ENCODE measurements at places on chromosomes 12 and 14.
A peak's percentile ranks its signal among the peaks of the same experiment; 100 is the strongest.

DNA sequence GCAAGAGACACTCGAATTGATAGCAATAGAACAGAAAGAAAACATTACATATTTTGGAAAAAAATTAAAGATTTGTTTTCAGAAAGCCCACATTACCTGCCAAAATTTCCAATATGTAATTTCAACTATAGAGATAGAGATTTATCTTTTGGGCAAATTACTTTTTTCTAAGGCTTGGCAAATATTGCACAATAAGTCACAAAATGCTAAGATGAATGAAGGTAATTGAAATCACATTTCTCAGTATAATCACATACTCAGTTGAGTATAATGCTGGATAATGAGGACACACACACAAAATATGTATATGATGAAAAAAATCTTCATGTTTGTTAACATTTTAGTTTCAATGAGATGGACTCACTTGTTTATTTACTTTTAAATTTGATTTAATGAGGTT lies 189.2 kb upstream of the STXBP6 start:
- no peak for DNase-seq

- no peak for DNase-seq
Observed at GRCh38 chr14:103896578-103896977, 31.7 kb upstream of the TDRD9 start.

- no peak for DNase-seq
Observed at GRCh38 chr14:86938320-86938719, 1054.7 kb downstream of the GALC start.

DNA sequence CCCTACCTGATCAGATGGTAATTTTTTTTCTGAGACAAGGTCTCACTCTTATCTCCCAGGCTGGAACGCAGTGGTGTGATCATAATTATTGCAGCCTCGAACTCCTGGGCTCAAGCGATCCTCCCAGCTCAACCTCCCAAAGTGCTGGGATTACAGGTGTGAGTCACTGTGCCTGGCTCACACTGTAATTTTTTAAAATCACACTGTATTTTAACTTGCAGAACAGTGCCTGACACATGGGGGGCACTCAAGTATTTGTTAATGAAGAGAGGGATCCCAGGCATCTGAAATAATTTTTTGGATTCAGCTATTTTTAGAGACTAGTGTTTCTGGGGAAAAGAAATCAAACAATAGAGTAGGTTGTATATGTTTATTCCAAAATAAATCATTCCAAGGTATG lies 21.7 kb downstream of the LIMA1 start:
- DNase-seq, result no peak

DNA sequence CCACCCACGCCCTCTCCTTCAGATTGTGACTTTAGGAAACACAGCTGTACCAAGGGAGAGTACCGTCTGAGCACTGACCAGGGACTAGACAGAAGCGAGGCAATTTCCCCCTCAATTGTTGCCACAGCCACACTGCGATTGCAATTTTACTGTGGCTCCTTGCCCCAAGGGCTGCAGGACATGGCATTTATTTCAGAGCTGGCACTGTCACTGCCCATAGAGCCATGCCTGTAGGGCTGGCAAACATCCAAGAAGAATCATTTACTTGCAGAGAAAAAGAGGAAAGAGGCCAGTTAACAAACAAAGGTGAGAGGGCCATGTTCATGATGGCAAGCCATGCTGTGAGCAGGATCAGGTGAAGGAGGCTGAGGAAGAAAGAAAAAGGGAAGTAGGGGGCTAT lies 129.6 kb downstream of the EMP1 start:
- DNase-seq, result no peak

DNA sequence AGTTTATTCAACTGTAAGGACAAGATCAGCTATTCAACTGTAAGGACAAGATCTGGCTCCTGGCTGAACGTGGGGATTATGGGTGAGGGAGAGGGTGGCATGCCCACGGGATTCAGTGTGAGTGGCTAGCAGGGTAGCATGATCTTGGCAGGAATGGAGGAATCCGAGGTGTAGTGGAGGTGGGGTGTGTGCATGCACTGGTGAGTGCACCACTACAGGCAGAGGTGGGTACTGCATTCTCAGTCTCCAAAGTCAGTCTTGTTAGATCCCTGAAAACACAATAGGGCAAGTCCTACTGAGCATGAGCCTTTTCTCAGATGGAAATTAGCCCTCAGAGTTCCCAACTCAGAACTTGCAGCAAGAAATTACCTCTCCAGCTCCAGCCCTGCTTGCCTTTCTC lies 32.2 kb upstream of the DCD start:
- DNase-seq, result peak; percentile 8

- DNase-seq, result no peak
Observed at GRCh38 chr14:60905923-60906322, 75.0 kb downstream of the TRMT5 start.

- no peak for DNase-seq
Observed at GRCh38 chr14:28142400-28143015, 624.1 kb upstream of the FOXG1 start.

- no peak for DNase-seq
Observed at GRCh38 chr14:59147007-59147406, 41.5 kb upstream of the DAAM1 start.

- DNase-seq, result no peak
Observed at GRCh38 chr14:102692334-102692733, 84.9 kb upstream of the TRAF3 start.

DNA sequence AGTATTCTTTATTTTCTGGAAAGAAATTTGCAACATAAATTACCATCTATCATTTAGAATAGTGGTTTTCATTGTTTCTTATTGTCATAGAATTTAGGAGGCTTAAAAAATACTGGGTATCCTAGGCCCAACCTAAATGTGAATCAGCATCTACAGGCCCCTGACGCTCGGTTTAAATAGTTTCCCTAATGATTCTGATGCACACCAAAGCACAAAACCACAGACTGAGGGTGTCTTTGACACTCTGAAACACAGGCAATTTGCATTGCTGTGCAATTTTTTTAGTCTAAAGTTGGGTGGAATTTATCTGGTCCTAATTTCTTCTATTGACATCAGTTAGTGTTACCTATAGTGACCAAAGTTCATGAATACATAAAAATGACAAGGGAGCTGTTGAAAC lies 87.6 kb upstream of the SSTR1 start:
- DNase-seq, result no peak

- DNase-seq, result no peak
Observed at GRCh38 chr12:104576980-104577580, 120.3 kb downstream of the CHST11 start.

DNA sequence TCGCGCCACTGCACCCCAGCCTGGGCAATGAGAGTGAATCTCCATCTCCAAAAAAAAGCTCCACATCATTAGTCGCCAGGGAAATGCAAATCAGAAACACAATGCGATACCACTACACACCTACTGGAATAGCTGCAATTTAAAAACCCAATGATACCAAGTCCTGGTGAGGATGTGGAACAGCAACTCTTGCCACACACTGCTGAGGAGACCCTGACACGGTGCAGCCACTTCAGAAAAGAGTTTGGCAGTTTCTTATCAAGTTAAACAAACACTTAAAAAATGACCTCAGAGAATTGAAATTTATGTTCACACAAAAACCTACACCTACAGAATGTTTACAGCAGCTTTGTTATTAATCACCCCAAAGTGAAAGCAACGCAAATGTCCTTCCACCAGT lies 12.1 kb downstream of the P2RX2 start:
- DNase-seq, result no peak

GRCh38 chr14:54040846-54041245 lies 84.2 kb upstream of the BMP4 start:
- DNase-seq, result no peak

DNA sequence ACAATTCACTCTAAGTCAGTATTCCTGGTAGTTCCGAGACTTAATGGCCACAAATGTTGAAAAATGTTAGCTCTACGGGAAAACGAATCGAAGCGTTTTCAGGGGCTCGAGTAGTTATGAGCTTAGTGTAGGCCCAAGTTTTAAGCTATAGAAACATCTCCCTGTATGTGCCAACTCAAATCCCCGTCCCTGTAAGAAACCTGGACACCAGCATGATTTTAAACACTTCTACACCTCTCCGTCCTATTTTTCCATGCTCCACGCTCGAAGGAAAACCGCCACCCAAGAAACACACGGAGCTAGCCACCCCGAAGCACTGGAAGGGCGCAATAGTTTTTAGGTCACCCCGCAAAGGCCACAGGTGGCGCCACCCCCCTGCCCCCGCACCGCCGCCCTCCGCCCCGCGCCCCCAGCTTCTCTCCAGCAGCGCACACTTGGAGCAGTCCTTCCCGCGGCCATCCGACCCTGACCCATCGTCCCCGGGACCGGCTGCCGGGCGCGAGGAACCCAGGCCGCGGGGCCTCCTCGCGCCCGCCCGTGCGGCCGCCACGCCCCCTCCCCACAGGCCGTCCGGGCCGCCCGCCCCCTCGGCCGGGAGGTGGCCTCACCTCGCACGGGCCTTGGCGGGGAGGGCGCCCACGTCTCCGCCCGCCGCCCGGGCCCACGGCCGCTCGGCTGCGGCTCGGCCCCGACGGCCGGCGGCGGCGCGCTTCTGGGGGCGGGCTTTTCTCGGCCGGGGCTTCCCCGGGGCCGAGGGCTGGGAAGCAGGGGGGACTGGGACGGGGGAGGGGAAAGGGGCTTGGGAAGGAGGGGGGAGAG lies 522 bp downstream of the R3HDM2 start:
- DNase-seq, result peak; percentile 79

DNA sequence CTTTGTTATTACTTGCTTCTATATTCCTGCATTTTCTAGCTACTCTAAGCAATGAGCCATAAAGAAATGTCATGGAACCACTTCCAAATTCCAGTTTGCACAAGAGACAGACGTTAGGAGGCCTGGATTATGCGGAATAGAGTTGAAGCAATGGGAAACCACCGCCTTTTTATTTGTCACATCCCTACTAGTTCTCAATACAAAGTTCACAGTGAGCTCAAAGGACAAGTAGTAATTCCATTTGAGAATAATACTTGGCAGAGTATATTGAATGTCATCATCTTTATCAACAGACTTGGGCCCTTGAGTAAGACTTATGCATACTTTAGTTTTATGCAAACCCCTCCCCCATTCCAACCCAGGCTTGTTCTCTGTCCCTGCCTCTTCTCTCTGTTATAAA lies 3.7 kb upstream of the SLC15A5 start:
- DNase-seq, result no peak

DNA sequence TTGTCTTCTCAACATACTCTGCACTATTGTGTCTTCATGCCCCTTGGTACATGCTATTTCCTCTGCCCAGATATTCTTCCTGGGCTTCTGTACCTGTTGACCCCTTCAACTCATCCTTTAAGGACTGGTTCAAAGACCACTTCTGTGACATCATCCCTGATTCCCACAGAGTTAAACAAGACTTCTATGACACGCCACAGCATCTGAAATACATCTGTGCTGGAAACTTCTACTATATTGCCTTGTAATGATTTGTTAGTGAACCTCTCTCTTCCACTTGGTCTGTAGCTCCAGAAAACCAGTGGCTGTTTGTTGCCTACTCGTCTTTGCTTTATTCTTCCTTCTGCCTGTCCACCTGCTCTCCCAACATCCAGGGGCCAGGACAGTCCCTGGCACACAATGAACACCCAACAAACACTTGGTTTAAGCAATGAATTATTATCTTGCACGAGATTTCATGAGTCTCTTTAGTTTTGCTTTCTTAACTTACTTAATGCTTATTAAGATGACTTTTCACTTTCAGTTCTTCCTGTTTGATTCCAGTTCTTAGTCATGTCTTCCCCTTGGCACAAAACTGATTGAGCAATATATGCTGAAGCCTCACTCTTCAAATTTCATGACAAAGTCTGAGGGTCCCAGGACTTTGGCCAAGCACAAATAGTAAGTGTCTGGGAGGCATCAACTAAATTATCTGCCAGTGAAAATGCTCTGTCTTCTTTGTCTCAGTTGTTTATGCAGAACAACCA lies 485.9 kb downstream of the APAF1 start:
- no peak for DNase-seq

DNA sequence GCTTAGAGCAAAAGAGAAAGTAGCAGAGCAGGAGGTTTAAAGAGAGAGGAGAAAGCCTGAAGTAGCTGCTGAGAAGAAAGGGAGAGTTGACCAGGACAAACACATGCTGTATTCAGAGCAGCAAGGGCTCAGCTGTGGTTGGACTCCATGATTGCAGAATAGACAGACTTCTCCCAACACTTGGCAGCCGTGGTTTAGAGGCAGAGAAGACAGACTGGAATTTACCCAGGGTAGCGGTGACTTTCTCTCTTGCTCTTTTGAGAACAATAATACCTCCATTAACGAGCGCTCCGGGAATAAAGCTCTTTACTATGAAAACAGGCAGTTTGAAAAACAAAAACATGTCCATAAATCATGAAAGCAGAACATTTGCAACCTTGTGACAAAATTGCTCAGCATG lies 21.4 kb upstream of the IGF1 start:
- DNase-seq, result no peak

DNA sequence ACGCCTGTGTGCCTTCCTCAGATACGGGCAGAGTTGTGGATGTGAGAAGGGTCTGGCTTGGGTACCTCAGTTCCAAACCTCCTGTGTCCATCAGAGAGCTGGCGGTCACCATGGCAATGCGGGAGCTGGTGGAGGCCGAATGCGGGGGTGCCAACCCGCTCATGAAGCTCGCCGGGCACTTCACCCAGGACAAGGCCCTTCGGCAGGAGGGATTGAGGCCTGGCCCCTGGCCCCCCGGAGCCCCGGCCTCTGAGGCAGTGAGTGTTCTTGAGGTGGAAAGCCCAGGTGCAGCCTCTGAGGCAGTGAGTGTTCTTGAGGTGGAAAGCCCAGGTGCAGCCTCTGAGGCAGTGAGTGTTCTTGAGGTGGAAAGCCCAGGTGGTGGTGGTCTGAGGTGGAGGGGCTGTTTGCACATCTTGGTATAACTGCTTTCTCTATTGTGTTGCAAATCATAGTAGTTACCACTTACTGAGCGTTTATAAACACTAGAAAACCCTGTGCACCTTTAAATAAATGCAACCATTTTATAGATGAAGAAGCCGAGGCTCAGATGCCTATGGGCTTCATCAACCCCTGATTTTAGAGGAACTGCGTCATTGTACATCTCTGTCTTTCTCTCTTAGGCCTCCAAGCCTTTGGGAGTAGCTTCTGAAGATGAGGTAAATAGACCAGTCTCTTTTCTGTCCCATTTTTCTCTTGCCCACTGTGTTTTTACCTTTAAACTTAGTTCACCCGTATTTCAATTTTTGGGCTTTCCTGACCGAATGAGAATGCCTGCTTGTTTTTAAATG lies 976 bp downstream of the PEX5 start:
- peak; percentile 15 for DNase-seq

DNA sequence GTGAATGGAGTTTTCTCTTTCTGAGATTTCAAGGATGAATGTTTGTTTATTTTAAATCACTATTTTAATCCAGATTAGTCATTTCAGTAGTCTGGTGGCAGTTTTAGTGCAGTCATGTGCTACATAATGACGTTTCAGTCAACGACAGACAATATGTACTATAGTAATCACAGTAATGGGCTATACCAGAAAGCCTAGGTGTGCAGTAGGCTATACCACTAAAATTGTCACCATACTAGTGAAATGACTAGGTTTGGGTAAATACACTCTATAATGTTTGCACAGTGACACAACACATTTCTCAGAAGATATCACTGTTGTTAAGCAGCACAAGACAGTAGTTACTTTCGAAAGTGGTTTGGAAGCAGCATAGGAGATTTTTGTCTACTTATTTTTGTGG lies 203.1 kb downstream of the ETNK1 start:
- DNase-seq, result no peak

GRCh38 chr14:34050606-34051005 lies 99.7 kb upstream of the EGLN3 start:
- no peak for DNase-seq

GRCh38 chr14:54483073-54483745 lies 5.6 kb downstream of the GMFB start:
- no peak for DNase-seq

GRCh38 chr12:117692512-117692911 lies 276.3 kb downstream of the KSR2 start:
- no peak for DNase-seq

All from GM12891 (cell line).